Thoracic aorta endothelial cell (primary cell): ENCODE measurements at places on chromosomes 13 and 19. TPM values are rescaled to one million over a fixed set of nuclear protein-coding genes. Genes with fewer than 3 reads are reported as not detected.

The TMIGD2 gene
- not detected in 2 replicates for total RNA-seq

The CD22 gene
- total RNA-seq, result 1.1 TPM in 1 of 2 replicates, not detected in the other

The MIDN gene
- 20.2 and 22.2 TPM in 2 replicates for total RNA-seq

The MYO1F gene
- under 0.01 and 0.36 TPM in 2 replicates for total RNA-seq

The SPINT2 gene
- 3.1 and 3.5 TPM in 2 replicates for total RNA-seq

The SYDE1 gene
- total RNA-seq, result 14.0 and 19.2 TPM in 2 replicates

The UBA52 gene
- 567 and 715 TPM in 2 replicates for total RNA-seq

The MCOLN1 gene
- total RNA-seq, result 6.3 and 7.0 TPM in 2 replicates
